Epithelial cell of esophagus (primary cell): ENCODE measurements at places on chromosomes 2 and 18.

- peak; percentile 18 for DNase-seq
Measured at GRCh38 chr2:37917281-37918228, 7.5 kb upstream of the RMDN2 start.

DNA sequence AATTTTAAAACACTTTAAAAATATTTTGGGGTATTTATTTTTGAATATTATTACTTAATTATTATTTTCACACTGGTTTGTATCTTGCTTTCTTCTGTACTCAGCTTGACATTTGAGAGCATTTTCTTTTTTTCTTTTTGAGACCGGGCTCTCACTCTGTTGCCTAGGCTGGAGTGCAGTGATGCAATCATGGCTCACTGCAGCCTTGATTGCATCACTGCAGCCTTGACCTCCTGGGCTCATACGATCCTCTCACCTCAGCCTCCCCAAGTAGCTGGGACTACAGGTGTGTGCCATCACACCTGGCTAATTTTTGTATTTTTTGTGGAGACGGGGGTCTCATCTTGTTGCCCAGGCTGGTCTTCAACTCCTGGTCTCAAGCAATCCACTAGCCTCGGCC, 79.9 kb upstream of the DLX2 start:
- DNase-seq = no peak

DNA sequence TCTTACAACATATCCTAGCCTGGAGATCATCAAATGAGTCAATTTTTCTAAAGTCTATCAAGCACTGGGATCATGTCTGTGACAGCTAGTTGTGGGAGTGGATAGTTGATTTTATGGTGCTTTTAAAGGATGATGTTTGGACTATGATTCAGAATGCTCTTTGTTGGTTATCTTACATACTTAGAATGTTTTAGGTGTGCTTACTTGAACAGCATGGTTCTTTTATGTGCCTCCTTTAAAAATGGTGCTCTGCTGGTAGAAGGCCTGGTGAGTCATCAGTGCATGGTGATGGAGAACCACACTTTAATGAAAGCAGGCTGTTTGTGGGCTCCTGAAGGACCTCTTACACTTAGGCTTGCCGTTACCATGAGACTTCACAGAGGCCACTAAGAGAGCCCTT, 682.7 kb upstream of the FANCL start:
- no peak for DNase-seq

GRCh38 chr2:218369330-218369729, 12.7 kb downstream of the CATIP start:
- no peak for DNase-seq

DNA sequence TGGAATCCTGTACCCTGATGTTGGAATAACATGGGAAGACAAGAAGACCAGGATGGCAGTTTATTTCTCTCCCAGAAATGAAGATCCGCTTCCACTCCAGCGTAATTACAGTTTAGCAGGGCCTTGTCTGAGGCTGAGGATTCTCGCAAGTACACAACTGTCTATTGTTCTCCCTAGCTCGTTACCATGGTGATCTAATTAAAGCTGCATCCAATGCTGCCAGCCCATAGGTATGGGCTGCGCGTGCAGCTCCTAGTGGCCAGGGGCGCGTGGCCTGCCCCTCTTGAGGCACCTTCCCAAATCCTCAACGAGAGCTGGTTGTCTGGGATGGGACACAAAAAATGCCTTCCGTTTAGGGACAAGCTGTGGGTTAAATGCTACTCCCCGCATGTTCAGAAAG, 344.9 kb downstream of the CYRIA start:
- DNase-seq = no peak

- DNase-seq = no peak
Measured at GRCh38 chr2:64456293-64456692, 2.3 kb downstream of the LGALSL start.

DNA sequence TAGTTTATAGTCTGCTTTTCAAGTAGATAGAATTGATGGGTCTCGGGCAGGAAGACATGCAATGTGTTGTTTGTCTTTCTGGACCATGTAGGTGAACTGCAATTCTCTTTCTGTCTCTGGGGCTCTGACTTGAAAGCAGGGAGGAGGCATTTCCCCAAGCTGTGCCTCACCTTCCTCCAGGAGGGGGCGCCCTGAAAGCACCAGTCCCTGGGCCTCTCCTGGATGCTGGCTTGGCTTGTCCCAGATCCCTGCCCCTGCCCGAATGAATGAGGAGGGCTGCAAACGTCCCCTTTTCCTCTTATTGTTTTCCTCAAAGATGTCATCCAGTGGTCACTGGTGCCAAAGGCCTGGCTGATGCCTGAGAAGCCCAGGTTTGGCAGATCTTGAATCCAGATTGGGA, 270.6 kb downstream of the CELF4 start:
- peak; percentile 20 for DNase-seq

DNA sequence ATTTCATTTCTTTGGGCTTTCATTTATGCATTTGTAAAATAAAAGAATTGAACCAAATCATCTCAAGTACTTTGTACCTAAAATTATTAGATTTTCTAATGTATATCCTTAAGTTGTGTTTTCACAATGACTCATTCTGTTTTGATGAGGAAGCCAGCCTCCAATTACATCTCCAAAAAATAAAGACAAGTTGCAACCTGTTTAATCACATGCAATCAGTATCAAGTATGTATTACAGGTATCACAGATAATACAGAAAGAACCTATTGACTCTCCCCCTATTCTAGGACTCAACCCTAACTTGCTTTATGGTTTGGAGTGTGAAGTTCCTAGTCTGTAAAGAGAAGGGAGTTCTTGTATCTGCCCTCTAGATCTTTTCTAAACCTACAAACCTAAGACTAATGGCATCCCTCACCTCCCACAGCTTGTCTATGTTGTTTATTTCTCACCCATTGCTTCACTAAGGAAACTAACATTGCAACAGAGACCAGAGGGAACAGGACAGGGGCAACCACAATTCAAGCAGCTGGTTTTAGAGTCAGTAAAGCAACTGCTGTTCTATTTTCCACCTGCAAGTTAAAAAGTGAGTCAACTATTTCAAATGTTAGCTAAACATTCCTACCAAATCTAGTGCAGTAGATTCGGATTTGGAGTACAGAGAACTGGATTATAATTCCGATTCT, 141.1 kb upstream of the ETAA1 start:
- peak; percentile 87 for DNase-seq

- DNase-seq = no peak
Measured at GRCh38 chr2:96734880-96735583, 4.8 kb downstream of the LMAN2L start.

- no peak for DNase-seq
Measured at GRCh38 chr2:11145350-11145749, 9.9 kb upstream of the SLC66A3 start.

DNA sequence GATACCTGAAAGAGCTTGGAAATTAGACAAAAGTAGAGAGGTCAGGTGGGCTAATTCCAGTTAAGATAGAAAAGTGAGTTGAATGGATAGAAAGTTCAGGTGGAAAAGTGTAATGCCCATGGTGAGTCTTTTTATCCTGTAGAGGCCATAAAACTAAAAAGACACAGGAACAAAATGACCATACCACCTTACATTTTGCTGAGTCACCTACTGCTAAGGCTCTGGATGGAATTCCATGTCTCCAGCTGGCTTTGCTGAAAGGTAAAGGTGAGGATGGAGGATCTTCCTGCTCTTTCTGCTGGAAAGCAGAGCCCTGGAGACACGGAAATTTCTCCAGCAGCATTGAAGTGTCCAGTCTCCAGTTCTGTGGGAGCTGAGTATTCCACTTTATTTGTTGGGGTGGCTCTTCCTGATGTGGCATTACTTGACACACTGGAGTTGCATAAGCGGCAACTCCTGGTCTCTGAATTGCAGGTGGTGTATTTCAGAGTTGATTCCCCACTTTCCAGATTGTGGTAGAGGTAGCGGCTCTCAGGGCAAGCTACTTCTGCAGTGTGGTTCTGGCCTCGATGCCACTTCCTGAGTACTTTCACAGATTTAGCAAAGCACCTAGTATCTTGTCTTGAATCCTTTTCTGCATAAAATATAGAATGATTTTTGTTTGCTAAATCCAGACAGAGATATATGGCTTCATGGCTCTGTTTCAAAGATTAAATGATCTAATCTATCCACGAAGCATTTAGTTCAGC, 10.7 kb downstream of the IL1RL2 start:
- no peak for DNase-seq

GRCh38 chr2:120700659-120701058, 35.0 kb upstream of the GLI2 start:
- DNase-seq = no peak

DNA sequence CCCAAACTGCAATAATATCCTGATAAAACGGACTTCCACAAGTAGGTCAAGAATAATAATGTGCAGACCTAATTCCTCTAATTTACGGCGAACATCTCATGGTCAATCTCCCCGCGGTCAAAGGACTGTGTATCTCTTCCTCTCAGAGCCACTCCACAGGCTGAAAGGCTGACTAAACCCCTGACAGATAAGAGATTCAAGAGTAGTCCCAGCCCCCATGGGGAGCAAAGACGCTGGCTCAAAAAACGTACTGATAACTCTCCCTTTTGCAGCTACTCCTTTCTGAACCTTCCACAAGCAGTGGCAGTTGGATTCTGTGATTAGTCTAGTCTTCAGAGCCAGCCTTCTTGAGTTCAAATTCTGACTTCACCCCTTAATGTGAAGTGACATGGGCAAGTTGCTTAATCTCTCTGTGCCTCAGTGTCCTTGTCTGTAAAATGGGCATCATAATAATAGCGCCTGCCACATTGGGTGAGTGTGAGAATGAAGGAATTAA, 19.7 kb upstream of the IL18R1 start:
- DNase-seq = no peak

DNA sequence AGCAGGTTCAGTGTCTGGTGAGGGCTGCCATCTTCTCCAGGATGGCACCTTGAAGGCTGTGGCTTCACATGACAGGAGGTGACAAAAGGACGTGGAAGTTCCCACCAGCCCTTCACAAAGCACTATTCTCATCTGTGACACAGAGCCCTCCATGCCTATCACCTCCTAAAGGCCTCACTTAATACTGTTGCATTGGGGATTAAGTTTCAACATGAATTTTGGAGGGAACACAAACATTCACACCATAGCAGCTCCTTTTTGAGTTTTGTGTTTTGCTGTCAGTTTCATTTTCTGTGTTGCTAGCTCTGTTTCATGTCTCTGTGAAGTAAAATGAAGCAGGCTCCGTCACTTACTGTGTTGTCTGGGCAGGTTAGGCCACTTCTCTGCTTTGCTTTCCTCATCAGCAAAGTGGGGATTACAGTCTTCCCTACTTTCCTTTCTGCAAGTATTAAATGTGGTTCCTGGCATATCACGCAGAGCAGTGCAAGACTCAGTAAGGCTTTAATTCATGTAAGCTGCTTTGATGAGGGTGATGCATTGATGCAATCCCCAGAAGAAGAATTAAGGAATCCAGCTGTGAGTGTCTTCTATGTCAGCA, 31.6 kb downstream of the LIMS1 start:
- no peak for DNase-seq

- no peak for DNase-seq
Measured at GRCh38 chr2:162556996-162557395, 213.1 kb downstream of the GCA start.

- no peak for DNase-seq
Measured at GRCh38 chr2:125386074-125386473, 1269.9 kb upstream of the GYPC start.
